Kidney epithelial cell (primary cell): ENCODE measurements at places on chromosomes 4 and X. TPM values are rescaled to one million over a fixed set of nuclear protein-coding genes. Genes with fewer than 3 reads are reported as not detected.

The STAP1 gene
- not detected in 2 replicates for total RNA-seq

The CYLC1 gene
- total RNA-seq = not detected in 2 replicates

- no peak for DNase-seq
These were observed 274.4 kb downstream of the DCTD start for GRCh38 chr4:182642831-182643230.

- DNase-seq = no peak
These were observed 1.2 kb upstream of the EFHC2 start for GRCh38 chrX:44344687-44345086.

GRCh38 chr4:2132438-2132837, 73.3 kb downstream of the NAT8L start:
- DNase-seq = no peak

GRCh38 chr4:94208918-94209317, 1.3 kb downstream of the SMARCAD1 start:
- no peak for DNase-seq

DNA sequence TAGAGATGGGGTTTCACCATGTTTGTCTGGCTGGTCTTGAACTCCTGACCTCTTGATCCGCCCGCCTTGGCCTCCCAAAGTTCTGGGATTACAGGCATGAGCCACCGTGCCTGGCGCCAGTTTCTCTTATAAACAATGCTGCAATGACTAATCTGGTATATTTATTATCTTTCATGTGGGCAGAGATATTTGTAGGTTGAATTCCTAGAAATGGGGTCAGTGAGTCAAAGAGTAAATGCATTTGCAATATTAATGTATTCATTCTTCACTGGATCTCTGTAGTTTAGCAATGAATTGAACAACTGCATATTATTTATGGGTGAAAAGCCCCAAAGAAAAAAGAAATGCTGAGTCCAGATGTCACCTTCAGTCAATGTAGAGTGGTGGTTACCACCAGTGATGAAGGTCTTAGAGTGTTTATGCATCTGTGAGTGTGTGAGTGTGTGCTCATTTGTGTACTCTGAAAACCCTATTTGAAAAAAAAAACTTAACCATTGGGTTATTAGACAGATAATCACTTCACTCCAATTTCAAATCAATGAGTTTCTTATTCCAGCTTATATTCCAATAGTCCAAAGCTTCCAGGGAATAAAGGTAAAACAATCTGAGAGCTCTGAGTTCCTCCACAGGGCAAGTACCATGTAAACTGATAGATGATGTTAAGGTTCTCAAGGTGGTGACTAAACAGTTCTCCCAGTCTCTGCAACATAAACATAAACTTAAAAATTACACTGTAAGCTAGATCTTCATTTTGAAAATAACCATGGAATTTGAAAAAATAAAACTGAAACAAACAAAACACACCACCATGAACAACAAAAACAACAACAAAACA, 22.6 kb upstream of the CD38 start:
- no peak for DNase-seq

- no peak for DNase-seq
These were observed 61.3 kb downstream of the CLDN34 start for GRCh38 chrX:10028283-10029104.

The ASB5 gene
- total RNA-seq = not detected in 2 replicates

DNA sequence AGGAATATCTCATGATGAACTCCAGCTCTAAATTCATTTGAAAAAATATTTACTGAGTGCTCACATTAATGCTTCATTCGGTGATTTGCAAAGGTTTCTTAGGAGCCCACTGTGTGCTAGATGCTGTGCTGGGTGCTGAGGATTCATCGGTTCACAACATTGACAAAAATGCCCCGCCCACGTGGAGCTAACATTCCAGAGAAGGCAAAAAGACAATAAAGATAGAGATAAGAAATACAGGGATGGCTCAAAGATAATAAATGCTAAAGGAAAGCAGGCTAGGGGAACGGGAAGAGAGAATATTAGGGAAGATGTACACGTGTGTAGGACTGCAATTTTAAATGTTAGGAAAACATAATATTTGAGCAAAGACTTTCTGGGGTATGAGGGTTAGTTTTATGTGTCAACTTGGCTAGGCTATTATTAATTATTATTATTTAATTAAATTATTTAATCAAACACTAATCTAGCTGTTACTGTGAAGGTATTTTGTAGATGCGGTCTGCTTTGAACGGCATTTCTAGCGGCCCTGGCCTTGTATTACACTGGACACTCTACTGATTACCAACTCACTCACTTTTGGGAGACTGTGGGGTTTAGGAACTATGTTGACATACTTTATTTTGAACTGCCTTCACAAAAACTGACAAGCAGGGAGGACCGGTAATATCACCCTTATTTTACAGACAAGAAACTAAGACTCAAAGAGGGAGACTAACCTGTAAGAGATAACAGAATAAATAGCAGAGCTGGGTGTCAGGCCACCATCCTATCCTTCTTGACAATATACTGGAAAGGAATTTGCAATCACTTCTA, 61.9 kb upstream of the IRF2 start:
- no peak for DNase-seq

The GPR173 gene
- total RNA-seq = 4.8 and 6.4 TPM in 2 replicates

GRCh38 chr4:54484383-54484782, 173.4 kb upstream of the KIT start:
- no peak for DNase-seq

DNA sequence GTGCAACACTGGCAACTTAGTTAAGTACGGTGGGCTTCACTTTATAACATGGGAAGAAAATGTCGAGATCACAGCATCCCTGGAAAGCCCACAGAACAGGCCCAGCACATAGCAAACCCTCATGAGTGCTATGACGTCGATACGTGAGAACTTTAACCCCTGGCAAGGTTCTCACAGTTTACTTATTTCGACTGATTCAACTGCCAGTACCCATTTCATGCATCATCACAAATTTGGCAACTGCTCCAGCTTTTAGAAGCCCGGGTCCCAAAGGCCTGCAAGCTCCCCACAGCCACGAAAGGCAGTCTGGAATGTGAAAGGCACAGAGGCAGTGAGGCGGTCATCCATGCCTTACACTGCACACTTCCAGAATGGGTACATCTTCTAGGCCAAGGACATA, 41.2 kb downstream of the RELL1 start:
- DNase-seq = no peak

DNA sequence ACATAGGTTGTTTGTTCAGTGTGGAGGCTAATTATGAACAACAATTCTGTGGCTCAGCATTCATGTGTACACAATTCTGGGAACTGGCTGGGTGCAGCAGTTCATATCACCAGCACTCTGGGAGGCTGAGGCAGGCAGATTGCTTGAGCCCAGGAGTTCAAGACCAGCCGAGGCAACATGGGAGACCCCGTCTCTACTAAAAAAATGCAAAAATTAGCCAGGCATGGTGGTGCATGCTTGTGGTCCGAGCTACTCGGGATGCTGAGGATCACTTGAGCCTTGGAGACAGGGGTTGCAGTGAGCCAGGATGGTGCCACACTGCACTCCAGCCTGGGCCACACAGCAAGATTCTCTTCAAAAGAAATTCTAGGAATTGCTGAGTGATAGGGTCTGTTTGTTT, 4.5 kb upstream of the PPP2R2C start:
- DNase-seq = no peak
